ENCODE measurements at places on chromosomes 6 and 20.

GRCh38 chr6:111458670-111459232 is 24.3 kb downstream of the REV3L start:
- DNase-seq, result no peak

- DNase-seq, result peak; percentile 32
Observed at GRCh38 chr6:106511288-106512047, 117.8 kb downstream of the RTN4IP1 start.

- no peak for DNase-seq
Observed at GRCh38 chr6:88013554-88013953, 34.1 kb upstream of the SPACA1 start.

DNA sequence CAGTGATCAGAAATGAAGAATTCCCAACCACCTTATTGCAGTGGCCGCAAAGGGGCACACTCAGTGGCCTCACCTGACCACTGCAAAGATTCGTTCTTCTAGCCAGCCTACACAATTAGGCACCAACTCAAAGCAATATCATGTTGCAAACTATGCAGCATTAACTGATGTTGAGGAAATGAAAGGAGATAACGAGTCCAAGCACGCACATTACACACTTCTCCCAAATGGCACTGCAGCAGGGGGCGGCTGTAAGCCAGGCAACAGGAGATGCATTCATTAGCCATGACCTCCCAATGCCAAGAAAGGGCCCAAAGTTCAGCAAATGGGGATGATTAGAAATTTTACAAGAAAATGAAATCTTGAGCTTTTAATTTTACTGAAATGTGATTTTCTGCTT is 39.3 kb downstream of the ATXN1 start:
- DNase-seq, result no peak

DNA sequence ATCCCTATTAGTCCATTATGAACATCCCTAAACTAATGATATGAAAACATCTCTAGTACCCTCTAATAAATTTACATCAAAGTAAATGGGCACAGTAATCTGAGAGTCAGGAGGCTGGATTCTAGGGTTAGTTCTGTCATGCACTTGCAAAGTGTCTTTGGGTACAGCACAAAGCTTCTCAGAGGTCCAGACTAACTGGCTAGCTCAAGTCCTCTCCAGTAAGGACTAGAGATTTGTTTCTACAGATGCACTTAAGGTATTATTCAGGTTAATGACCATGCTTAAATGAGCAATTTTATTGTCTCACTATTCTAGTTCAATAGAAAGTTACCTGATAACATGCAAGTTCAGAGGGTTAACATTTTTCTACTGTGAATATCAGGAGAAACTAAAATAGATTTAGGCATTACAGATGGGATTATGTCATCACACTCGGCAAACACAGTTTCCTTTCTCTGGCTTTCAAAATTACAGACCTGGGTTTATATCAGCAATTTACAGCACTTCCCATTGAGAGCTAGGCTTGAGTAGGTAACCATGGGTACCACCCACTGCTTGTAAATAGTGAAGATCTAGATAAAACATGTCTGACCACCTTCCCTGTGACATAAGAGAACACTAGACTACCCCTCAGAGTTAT is 402.9 kb upstream of the RUNX2 start:
- DNase-seq, result no peak

GRCh38 chr20:38620441-38620840 is 18.8 kb downstream of the ARHGAP40 start:
- no peak for DNase-seq

DNA sequence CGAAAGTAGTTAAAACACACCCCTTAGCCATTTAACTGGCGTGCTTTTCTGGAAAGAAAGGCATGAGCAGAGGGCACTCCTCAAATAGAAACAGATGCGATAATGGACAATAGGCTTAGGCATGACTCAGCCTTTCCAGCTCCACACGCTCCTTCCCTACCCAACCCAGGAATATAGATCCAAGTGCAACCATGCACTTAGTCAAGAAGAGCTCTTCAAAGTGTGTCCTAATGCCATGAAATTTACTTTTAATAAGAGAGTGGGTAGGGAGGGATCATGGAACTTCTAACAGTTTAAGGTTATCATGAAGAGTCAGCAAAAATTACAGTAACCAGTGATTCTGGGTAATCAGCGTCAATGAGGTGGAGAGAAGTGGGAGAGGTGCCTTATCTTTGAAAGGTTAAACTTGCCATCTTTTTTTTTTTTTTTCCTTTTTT is 2.4 kb upstream of the EFHC1 start:
- DNase-seq, result no peak

DNA sequence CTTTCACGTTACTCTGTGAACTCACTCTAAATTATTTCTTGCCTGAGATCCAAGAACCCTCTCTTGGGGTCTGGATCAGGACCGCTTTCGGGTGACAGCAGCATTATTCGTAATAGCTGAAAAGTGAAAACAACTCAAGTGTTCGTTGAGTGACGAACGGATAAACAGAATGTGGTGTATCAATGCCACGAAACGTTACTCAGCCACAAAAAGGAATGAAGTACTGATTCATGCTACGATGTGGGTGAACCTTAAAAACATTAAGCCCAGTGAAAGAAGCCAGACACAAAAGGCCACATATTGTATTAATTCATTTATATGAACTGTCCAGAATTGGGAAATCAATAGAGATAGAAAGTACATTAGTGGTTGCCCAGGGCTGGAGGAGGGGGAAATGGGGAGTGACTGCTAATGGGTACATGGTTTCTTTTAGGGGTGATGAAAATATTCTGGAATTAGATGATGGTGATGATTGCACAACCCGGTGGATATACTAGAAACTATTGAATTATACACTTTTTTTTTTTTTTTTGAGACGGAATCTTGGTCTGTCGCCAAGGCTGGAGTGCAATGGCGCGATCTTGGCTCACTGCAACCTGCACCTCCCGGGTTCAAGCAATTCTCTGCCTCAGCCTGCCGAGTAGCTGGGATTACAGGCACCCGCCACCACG is 8.4 kb downstream of the PTGIS start:
- DNase-seq, result no peak

DNA sequence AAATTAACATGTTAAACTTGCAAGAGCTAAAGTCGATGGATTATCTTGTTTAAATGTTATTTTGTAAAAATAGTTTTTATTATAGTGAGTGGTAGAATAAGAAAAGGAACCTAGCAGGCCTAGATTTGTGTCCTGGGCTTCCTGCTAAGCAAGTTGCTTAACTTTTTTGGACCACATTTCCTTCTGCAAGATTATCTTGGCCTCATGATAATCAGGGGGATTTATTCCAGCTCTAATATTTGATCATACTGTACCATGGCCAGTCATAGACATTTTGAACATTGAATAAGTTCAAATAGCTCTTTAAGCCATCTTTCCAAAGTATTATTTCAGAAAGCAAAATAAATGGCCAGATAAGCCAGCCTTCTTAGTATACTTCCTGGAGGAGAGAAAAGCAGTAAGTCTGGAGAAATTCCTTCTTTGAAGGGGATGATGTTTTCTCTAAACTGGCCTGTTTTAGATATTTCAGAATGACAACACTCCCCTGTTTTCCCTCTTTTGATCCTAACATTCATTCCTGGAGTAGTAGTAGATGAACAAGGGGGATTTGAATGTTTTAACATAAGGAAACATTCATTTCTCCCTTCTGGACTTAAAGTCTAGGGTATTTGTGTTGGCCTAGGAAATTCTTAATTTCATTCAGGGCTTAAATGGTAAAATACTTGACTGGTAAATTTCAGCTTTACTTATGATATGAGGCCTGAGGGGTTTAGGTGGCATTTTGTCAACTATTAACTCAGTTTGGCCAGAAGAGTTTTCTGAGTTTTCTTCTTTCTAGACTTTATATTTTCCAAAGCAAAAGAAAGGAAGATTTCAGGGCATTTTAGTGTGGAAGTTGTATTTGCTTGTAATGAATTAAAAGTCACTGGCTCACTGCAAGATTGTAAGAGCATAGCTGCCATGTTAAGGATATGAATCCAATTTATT is 108.8 kb upstream of the SCGN start:
- DNase-seq, result no peak

- DNase-seq, result no peak
Observed at GRCh38 chr20:13119583-13119982, 101.5 kb upstream of the ISM1 start.

GRCh38 chr6:16058929-16059345 is 69.9 kb upstream of the MYLIP start:
- DNase-seq, result no peak

- DNase-seq, result no peak
Observed at GRCh38 chr6:169510871-169511270, 191.0 kb downstream of the WDR27 start.

DNA sequence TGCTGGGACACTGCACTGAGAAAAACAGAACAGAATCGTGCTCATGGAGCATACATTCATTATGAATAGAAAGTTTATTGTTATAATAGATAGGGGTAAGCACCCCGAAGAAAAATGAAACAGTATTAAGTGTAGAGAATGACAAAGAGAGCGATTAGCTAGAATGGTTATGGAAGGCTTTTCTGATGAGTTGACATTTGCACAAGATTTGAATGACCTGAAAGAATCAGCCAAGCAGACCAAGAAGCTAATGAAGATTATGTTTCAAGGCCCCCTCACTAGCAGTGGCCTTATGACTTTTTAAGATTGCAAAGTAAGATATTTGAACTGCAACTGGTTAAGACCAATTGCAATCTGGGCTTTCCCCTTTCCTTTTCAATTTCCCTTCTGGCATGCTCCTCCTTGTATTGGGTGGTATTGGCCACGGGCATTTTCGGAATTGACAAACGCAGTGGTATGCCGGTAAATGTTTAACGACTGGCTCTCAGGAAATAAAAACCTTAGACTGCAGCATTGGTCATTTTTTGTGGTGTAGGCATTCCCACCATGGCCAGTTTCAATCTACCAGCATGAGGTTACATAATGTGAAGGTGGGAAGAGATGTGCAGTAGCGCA is 120.0 kb upstream of the CITED2 start:
- DNase-seq, result no peak

DNA sequence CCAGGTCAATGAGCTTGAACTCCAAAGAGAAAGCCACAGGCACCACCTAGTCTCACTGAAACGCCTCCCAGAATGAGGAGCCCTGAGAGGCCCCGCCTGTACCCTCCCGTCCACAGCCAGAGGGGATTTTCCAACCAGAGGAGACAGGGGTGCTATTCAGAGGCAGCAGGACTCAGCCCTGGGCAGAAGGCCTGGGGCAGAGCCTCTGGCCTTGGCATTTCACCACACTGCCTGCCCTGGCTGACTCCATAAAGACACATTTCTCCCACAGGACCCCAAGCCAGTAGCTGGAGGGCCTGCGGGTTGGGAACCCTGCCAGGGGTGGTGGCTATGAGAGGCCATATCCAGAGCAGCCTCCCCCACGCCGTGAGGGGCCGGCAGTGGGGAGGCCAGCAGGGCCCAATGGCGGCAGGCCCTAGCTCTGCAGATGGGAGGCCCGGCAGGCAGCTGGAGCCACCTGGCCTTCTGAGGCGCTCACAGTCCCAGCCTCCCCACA is 159.3 kb downstream of the PREX1 start:
- DNase-seq, result no peak

DNA sequence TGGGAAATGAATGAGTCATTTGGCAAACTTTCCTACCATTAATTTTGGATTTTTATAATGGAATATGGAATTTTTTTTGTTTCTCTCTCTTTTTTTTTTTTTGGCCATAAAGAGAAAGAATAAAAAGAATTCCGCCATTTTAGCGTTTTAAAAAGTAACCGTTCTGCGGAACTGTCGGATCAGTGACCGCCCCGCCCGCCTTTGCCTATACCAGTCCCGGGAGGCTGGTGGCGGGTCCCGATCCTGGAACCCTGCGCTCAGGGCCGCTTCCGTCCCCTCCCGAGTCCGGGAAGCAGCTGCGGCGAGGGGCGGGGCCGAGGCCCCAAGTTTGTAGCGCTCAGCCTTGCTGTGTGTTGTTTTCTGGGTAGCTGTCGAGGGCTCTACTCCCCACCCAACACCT is 609 bp downstream of the L3MBTL1 start:
- DNase-seq, result no peak

DNA sequence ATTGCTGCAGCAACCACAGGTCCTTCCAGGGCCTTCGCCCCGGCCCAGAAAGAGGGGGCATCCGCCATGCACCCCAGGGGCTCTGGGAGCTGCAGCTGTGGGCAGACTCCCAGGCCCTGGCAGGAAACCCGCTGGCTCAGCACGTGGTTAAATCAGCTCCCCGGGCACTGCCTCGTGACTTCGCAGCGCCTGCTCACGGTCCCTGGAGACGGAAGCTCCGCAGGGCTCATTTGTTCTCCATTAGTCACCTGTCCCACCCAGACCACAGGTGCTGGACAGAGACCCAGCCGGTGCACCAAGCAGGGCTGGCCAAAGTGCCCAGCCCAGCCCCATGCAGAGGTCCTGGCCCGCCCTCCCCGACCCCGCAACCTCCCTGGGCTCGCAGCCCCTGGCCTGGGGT is 14.7 kb downstream of the KCNQ2 start:
- no peak for DNase-seq

DNA sequence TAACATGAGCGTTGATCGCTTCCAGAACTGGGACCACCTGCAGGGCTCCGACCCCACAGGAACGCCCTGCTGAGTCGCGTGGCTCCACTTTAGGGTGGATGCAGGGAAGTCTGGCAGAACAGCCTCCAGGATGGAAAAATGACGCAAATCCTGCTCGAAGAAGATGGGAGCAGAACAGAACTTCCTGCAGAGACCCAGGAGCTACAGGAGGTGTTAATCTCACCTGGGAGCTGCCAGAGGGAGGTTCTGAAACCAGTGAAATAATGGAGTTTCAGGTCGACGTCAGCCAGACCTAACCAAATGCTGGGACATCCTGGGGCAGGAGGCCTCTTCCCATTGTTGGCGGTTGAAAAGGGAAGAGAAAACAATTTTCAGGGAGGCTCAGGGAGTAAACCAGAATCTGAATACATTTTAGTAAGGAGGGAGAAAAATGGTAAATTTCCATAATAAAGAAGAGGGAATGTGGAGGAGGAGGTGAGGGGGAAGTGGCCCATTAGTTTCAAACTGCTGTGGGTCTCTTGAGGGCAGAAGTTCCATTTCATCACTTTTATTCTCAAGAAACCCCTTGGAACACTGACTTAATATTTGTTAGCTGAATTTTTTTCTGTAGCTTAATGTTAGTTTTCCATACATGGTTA is 558.4 kb upstream of the CDH4 start:
- DNase-seq, result no peak

DNA sequence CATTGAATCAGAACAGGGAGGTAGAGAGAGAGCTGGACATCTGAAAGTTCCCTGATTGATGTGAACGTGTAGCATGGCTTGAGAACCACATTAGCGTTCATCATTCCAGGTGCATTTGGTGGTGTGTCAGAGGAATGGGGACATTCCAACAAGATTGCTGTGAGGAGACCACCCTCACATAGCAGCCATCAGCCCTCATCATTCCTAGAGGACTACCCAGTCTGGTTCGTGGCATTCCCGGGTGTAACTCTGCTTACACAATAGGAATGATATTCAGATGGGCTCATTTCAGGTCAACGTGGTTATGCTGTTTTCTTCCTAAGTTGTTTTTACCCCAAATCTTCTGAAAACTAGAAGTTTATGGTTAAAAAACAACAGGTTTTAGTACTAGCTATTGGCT is 62.2 kb upstream of the KLHL31 start:
- DNase-seq, result no peak

Data from activated T-helper 9 cell treated with anti-CD3 and anti-CD28 coated beads, Interleukin-2, amount 50 U/mL, for 16 hours (primary cell).